ENCODE measurements at places on chromosomes 6 and 20.

DNA sequence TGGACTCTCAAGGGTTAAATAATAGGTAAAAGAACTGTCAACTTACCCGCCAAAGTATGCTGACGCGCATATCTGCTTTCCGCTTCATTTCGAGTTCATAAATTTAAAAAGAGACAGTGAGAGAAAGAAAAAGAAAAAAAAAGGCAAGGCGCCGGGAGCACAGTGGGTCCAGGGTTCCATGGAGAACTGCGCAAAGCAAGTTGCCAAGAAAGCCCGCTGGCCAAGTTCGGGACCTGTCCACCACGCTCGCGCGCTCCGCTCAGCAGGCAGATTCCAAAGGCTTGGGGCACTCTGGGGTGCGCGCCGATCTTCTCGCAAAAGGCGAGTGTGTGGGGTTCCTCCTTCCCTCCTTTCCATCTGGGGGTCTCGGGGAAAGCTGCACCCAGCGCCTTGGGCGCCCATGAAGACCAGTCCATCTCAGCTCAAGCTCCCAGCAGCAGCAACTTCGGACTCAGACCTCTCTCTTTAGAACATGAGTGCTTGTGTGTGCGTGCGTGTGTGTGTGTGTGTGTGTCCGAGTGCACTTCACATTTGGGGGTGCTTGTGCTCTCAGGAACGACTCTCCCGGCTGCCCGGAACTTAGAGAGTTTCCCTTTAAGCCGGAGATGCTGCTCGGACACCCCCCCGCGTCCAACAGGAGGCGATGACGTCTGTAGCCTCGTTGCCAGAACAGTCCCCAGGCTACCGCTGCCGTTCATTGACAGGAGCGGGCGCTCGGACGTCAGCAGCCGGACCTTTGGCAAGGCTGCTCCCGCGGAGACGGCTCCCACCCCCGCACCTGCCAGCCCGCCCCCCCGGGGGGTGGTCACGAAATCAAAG, 180.0 kb downstream of the TBXT start:
- H3K27me3 ChIP-seq = no peaks in the 10 kb centered on the region
- H3K36me3 ChIP-seq = no peaks in the 10 kb centered on the region
- H3K27ac ChIP-seq = no peak overlapping the region
- H3K4me3 ChIP-seq = peak overlapping the region; percentile 37
- DNase-seq = peak; percentile 6
- H3K4me1 ChIP-seq = no peaks in the 10 kb centered on the region

DNA sequence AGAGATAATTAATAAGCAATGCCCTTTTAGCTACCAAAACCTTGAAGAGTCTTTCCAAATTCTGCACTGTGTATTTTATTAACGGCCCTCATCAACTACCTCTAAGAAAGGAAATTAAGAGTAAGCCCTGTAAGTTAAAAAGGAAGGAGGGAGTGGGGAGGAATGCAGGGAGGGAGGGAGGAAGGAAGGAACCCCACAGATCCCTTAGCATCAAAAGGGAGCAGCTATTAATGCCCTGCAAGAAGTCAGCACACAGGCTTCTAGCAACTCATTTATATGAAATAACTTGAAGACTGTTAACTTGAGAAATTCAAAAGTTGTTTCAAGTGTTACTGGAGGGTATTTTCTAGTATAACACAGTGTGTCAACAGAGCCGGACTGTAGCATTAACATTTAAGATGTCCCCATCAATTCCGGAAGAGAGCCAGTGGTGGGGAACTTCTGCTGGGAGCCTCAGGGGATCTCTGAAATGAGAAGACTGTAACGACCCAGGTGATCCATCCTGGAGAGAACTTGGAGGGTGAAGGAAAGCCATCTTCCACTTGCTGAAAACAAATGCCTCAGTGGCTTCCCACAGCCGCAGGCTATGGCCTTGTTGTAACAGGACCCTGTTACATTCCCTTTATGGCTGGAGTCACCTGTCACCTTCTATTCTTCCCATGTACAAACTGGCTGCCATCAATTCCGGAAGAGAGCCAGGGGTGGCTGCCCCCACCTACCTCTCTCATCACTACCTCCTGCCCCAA, 33.2 kb downstream of the SLC22A23 start:
- no peak for DNase-seq
- H3K36me3 ChIP-seq = no peaks in the 10 kb centered on the region
- H3K4me3 ChIP-seq = no peak overlapping the region
- no peaks in the 10 kb centered on the region for H3K4me1 ChIP-seq
- no peak overlapping the region for H3K27ac ChIP-seq

- H3K4me1 ChIP-seq = no peaks in the 10 kb centered on the region
- H3K27ac ChIP-seq = no peak overlapping the region
- no peaks in the 10 kb centered on the region for H3K36me3 ChIP-seq
- DNase-seq = no peak
Observed at GRCh38 chr6:126603410-126603809, 263.5 kb downstream of the CENPW start.

DNA sequence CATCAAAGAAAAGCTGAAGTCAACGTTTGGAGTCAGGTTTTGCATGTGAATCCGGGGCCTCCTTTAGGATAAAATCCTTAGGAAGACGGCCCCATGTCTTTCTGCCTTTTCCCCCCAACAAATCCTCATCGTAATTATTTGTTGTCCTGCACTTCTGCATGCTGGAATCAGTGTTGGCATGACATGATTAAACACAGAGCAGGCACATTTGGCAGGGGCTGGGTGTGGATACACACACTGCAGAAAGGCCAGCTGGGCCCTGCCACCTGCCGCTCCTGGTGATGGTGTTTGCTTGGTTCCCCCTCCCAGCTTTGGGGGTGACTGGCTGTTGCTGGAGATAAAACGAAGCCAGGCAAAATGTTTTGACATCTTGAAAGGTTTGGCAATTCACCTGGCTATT, 46.3 kb upstream of the FOXA2 start:
- H3K36me3 ChIP-seq = no peaks in the 10 kb centered on the region

GRCh38 chr6:6856538-6857523, 250.9 kb upstream of the RREB1 start:
- H3K27ac ChIP-seq = no peak overlapping the region
- H3K4me3 ChIP-seq = no peak overlapping the region
- DNase-seq = no peak
